ENCODE measurements at places on chromosomes 5 and 9. TPM values are rescaled to one million over a fixed set of nuclear protein-coding genes. Genes with fewer than 3 reads are reported as not detected.

The ZFP37 gene
- 2.0 TPM for polyA plus RNA-seq

The CSF1R gene
- polyA plus RNA-seq, result not detected

The GGTA1 gene
- polyA plus RNA-seq, result not detected

The SLC46A2 gene
- not detected for polyA plus RNA-seq

The GNA14 gene
- 0.04 TPM for polyA plus RNA-seq

The BAAT gene
- 10.1 TPM for polyA plus RNA-seq

The DDX4 gene
- polyA plus RNA-seq, result not detected

DNA sequence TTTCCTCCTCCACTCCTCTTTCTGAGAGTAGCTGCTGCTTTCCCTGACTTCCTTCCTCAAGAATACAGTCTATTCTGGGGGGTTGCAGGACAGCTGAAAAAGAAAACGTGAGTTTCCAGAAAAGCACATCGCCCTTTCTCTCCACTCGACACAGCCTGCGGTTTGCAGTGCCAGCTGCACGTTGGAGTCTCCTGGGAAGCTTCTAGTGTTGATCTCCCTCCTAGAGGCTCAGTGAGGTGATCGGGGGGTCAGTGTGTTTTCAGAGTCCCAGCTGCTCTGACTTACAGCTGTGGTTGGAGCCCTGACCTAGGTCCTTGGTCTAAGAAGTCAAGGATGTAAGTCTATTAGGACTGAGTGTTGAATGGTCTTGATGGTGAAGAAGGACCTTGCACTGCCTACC is 25.0 kb upstream of the SUSD3 start:
- DNase-seq, result no peak

GRCh38 chr5:103918668-103919367 is 356.2 kb upstream of the NUDT12 start:
- DNase-seq, result no peak

- no peak for DNase-seq
These were observed 9.0 kb downstream of the PCDHAC1 start for GRCh38 chr5:140934964-140935606.

DNA sequence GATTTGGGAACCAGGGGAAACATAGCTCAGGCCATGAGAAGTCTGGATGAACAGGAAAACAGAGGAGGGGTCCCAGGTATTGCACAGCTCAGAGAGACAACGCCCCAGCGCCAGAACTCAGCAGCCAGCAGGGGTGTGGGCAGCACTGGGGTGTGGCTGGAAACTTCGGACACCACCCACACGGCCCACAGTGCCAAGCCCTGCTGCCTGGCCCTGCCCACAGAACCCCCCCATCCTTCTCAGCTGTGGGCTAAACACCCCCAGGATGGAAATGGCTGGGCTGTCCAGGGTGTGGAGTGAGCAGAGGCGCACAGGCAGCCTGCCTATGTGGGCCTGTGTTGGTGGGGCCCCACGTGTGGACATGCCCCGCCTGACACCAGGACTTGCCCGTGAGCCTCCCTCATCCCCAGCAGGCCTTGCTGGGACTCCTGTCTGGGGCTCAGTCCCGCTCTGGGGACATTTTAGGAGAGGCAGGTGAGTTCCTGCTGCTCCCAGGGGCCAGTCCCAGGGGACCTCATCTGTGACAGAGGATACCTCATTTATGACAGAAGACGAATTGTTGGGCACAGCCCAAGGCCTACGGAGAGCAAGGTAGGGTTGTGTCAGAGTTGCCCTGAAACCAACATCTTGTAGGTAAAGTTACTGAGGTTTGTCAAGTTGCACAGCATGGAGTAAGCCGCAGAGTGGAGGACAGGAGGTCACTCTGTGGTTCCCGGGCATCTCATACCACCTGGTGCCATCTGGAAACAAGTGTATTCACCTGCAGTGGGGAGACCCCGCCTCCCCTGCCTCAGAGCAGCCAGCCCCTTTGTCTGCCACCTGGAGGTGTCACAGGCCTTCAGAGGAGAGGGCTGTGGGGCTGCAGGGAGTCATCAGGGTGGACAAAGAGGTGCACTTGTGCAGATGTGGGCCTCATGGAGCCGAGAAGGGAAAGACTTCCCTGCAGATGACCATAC is 183.2 kb downstream of the AUH start:
- DNase-seq, result no peak

- peak; percentile 31 for DNase-seq
These were observed 341.4 kb upstream of the ACTBL2 start for GRCh38 chr5:57824047-57824446.

- peak; percentile 80 for DNase-seq
These were observed 84.1 kb upstream of the MEGF10 start for GRCh38 chr5:127206320-127207113.

GRCh38 chr5:77981820-77982219 is 205.7 kb upstream of the TBCA start:
- DNase-seq, result peak; percentile 5

GRCh38 chr9:134296301-134297082 is 29.8 kb upstream of the RXRA start:
- DNase-seq, result no peak

GRCh38 chr5:179188636-179189035 is 128.5 kb downstream of the ZNF354C start:
- no peak for DNase-seq

DNA sequence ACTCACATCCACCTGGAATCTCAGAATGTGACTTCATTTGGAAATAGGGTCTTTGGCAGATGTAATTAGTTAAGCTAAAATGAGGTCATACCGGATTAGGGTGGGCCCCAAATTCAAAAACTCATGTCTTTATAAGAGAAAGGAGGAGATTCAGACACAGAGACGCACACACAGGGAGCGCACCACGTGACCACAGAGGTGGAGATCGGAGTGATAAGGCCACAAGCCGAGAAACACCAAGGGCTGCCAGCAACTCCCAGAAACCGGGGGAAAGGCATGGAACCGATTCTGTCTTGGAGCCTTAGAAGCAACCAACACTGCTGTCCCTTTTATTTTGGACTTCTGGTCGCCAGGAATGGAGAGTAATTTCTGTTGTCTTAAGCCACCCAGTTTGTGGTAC is 31.8 kb upstream of the LMX1B start:
- DNase-seq, result no peak

- DNase-seq, result no peak
These were observed 29.3 kb downstream of the FUBP3 start for GRCh38 chr9:130608554-130609134.

DNA sequence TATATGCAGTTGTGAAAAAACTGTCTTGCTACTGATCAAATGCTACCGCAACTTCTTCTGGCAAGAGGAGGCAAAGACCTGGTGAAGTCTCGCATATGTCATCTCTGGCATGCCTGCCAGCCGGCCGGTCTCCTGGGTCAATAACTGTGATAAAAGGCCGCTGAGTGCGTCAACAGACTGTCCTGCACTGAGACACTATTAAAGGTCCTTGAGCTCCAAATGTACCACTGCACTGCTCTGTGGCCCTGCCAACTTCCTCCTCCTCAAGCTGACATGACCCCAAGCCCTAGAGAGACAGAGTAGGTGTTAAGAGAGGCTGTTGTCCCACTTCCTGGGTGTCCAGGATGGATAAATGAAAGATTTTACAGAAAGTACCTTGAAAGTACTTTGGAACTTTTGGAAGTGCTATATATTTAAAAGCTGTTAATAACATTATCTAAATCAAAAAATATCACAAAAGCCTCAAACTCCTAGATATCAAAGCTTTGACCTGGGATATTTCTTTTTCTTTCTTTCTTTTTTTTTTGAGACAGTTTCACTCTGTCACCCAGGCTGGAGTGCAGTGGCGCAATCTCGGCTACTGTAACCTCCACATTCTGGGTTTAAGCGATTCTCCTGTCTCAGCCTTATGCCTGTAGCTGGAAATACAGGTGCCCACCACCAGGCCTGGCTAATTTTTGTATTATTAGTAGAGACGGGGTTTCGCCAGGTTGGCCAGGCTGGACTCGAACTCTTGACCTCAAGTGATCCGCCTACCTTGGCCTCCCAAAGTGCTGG is 31.5 kb downstream of the RAPGEF1 start:
- peak; percentile 54 for DNase-seq

- no peak for DNase-seq
These were observed 1013.1 kb downstream of the NR2F1-AS1 start for GRCh38 chr5:92567831-92568450.

DNA sequence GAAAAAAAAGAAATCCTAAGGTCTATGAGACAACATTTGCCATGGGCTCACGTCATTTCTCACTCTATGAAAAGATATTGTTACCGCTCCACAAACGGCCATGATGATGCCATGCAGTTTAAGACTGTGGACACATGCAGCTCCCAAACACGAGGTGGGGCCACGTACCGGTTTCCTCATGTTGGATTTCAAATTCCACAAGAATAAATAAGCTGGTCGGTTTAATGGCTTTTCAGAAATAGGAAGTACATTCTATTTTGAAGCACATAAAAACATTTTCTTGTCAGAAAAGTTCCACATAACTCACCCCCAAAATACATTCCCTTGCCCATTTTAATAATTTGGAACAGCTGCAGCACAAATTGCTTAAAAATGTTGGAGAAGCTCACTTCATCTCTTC is 130.6 kb downstream of the MYO10 start:
- no peak for DNase-seq

GRCh38 chr9:120696551-120697230 is 17.6 kb downstream of the MEGF9 start:
- DNase-seq, result no peak

- no peak for DNase-seq
These were observed 176.5 kb downstream of the CDK5RAP2 start for GRCh38 chr9:120403543-120403856.

- DNase-seq, result peak; percentile 35
These were observed 75.2 kb upstream of the SMARCA2 start for GRCh38 chr9:1939926-1940368.

DNA sequence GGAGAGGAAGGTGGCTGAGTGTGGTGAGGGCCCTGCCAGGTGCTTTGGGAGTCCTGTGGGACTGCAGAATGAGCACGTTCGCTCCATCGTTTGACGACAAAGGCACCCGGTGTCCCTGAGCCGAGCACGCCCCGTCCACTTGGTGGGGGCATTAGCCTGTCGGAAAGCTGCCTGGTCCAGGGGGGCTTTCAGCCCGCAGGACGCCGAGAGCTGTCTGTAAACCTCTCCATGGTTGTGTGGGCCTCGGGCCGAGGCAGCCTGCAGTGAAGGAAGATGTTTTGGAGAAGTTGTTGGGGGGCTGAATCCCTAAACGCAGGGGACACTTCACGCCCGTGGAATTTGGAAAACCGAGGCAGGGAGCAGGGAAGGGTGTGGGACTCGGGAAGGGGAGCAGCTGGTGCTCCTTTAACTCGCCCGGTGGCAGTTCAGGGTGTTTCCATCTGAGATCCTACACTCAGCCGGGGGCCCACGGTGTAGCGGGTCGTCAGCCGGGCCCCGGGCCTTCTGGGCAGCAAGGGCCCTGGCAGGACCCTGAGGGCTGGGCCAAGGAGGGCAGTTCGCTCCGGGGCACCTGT is 53.8 kb downstream of the MRPL36 start:
- no peak for DNase-seq

DNA sequence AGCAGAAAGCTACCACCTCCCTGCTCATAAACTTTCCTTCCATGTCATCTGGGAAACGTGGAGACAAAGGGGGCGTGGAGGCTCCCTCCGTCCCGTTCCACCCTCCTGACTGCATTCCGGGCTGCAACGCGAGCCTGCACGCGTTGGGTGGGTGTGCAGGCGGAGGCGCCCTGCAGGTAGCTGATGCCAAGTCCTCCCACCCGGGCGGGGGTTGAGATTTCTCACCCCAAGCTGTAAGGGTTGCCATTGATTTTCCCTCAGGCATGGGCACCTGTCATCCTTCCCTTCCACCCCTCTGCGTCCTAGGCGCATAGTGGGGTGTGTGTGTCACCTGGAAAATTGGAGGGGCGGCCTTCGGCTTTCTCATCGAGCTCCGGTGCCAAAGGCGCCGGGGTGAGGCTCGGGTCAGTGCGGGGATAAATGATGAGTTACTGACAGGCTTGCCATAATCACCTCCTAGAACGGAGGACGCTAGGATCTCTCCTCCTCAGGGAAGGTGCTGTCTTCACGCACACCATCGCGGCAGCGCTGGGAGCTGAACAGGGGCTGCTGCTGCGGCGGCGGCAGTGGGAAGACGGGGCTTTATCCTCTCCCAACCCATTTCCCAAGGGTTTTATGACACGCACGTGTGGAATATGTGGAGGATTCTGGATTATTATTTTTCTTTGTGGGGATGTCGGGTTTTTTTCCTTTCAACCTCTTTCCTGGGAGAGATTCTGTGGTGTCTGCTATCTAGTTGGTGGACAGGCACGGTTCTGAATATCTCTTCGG is 973 bp downstream of the PLPPR1 start:
- DNase-seq, result no peak

GRCh38 chr9:72615931-72616330 is 94.5 kb downstream of the TMC1 start:
- DNase-seq, result no peak

- peak; percentile 54 for DNase-seq
These were observed 30.7 kb downstream of the EXOC3 start for GRCh38 chr5:473551-474192.

GRCh38 chr5:75681125-75681830 is 36.0 kb downstream of the POC5 start:
- peak; percentile 31 for DNase-seq

DNA sequence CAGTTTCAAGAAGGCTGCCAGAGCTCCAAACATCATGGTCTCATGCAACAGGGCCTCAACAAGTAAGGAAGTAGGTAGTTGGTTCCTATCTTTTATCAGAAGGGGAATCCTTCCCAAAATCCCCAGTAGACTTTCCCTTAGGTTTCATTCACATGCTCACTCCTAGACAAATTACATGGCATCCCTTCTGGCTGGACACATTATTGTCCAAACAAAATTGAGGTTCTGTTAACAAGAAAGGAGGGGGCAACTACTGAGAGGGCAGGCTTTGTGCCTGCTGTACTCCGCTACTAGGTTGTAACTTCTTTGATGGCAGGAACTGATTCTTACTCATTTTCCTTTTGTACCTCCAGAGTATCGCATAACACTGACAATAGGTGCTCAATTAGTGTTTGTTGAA is 56.0 kb upstream of the OSMR start:
- DNase-seq, result no peak

DNA sequence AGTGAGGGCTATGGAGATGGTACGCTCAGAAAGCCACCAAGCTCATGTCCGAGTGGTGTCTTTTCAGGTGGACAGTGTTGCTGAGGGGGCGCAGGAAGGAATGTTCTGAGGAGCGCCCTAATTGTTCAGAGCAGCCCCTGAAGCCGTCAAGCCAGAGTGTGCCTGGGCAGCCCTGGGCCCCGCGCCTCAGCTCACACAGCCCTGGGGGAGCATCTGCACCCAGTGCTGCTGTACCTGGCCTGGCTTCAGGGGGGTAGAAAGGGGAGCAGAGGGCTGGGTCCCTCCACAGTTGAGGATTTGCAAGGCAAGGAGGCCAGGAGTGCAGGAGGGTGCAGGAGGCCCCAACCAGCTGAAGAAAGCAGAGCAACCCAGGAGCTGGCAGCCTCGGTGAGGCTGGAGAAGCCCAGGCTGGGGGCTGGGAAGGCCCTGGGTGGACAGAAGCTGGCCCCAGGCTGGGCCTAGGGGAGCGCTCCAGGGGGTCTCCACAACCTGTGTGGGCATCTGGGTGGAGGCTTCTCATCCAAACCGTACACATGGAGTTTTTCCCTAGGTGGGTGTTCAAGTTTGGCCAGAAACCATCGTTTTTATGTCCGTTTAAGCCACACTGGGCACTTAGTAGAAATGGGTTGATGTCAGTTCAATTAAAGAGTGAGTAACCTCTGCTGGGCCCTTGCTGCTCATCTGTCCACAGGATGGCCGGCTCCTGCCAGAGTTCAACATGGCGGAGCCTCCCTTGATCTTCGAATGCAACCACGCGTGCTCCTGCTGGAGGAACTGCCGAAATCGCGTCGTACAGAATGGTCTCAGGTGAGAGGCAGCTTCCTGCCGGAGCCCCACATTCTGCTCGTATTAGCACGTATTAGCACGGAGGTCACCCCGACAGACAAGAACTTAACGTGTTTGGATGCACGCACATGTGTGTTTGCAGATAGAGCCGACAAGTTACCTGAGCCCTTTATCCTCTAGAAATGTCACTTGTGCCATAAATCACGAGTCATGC is 62.0 kb upstream of the CACNA1B start:
- no peak for DNase-seq

Data from A549 (cell line).